ENCODE measurements at places on chromosomes 7 and 10.

DNA sequence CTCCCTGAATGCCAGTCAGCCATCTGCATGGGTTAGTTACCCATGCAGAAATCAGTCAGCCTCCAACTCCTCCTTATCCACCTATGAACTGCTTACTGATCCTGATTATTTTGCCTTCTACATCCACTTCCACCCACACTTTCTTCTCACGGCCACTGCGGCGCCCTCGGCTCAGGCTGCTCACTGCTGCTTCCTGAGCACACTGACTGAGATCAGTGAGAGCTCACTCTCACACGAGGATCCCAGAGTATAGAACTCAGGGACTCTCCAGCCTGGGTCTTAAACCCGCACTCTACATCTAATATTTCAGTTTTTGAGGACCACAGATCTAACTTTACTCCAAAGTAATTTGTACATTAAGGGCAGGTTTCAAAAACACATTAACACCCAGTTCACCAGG is 64.4 kb downstream of the GRB10 start:
- peak; percentile 77 for DNase-seq

DNA sequence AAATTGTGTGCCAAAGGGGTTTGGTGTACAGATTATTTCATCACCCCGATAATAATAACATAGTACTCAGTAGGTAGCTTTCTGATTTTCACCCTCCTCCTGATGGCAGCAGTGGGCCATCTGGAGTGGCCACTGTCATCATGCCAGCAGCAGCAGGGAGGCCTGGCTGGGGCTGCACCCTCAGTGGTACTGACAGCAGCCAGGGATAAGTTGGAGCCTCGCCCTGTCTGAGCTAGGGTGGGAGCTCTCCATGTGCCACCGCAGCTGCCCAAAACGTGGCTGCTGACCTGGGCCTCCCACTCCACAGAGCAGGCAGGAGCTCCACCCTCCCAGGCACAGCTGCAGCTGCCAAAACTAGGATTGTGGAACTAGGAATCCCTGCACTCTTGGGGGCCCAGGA is 700.8 kb upstream of the KCND2 start:
- DNase-seq = no peak

- DNase-seq = no peak
These were observed 11.3 kb upstream of the ESYT2 start for GRCh38 chr7:158840604-158841003.

GRCh38 chr10:75407224-75407712 is 5.7 kb upstream of the ZNF503 start:
- no peak for DNase-seq

GRCh38 chr7:44240983-44241510 is 40.3 kb downstream of the YKT6 start:
- DNase-seq = peak; percentile 59

DNA sequence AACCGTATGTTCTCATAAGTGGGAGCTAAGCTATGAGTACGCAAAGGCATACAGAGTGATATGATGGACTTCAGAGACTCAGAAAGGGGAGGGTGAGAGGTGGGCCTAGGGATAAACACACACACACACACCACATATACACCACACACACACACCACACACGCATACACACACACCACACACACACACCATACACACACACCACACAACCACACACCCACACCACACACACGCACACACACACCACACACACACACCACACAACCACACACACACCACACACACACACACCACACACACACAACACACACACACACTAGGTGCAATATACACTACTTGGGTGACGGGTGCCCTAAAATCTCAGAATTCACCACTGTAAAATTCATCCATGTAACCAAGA is 113.6 kb upstream of the ADAM12 start:
- no peak for DNase-seq

- no peak for DNase-seq
These were observed 279.2 kb downstream of the PRPF18 start for GRCh38 chr10:13865758-13866491.

- no peak for DNase-seq
These were observed 270.5 kb downstream of the PHF14 start for GRCh38 chr7:11244149-11244548.

DNA sequence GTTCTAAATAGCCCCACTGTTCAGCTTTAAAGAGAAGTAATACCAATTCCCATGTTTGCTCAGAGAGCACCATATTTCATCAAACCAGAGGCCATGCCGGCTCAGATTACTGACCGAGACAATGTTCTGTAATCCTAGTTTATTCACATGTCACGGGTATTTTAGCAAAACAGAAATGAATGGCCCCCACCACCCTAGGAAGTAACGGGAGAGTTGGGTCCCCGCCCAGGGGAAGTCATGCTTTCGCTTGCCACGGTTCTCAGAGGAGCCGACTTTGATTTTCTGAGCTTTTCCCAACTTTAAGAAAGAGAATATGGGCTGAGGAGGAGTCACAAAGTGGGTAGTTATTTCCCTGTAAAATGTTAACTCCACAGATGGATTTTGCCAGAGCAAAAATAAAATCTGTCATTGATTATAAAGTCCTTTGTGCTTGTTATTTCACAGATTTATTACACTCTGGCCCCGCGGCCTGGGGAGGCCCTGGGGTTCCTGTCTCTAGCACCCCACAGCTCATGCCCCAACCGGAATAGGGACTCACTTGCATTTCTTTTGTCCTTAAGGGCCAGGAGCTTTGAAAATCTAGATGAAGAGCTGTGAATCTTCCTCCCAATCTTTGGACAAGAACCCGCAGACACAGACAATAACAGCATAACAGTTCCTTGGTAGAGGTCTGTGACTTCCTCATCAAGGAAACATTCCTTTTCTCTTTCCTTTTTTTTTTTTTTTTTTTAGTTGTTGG is 3.7 kb upstream of the GDF10 start:
- no peak for DNase-seq
